Smooth muscle cell of the coronary artery (primary cell): ENCODE measurements at places on chromosomes 5 and 9. TPM values are rescaled to one million over a fixed set of nuclear protein-coding genes. Genes with fewer than 3 reads are reported as not detected.

The ENG gene
- 10.4 and 33.5 TPM in 2 replicates for total RNA-seq

The RECK gene
- 39.6 and 44.8 TPM in 2 replicates for total RNA-seq

The HAND1 gene
- total RNA-seq = not detected in 2 replicates

The CCIN gene
- total RNA-seq = 2.2 and 5.2 TPM in 2 replicates

The BARX1 gene
- not detected in 2 replicates for total RNA-seq

The PCDHGC4 gene
- 0.90 and 2.5 TPM in 2 replicates for total RNA-seq

The IL5 gene
- not detected in 2 replicates for total RNA-seq

The CLINT1 gene
- total RNA-seq = 84.5 and 110 TPM in 2 replicates

The FOXI1 gene
- total RNA-seq = not detected in 2 replicates

The DND1 gene
- 0.30 TPM in 1 of 2 replicates, not detected in the other for total RNA-seq

The PPIC gene
- 82.7 and 131 TPM in 2 replicates for total RNA-seq

The BARHL1 gene
- not detected in 2 replicates for total RNA-seq

The ACER2 gene
- 3.5 and 4.1 TPM in 2 replicates for total RNA-seq

The SLC6A7 gene
- total RNA-seq = not detected in 2 replicates

The TMEM141 gene
- 36.9 and 88.0 TPM in 2 replicates for total RNA-seq

The ACOT12 gene
- not detected in 2 replicates for total RNA-seq

The LMAN2 gene
- 415 and 1,275 TPM in 2 replicates for total RNA-seq

The TICAM2 gene
- total RNA-seq = 0.94 and 1.4 TPM in 2 replicates

The OLFML2A gene
- 0.98 and 6.2 TPM in 2 replicates for total RNA-seq

The GPSM1 gene
- total RNA-seq = 33.7 and 35.2 TPM in 2 replicates

The GPBP1 gene
- total RNA-seq = 47.5 and 47.9 TPM in 2 replicates

The SMIM33 gene
- total RNA-seq = not detected in 2 replicates

The SLC34A1 gene
- not detected in 2 replicates for total RNA-seq

The PCDHGA8 gene
- total RNA-seq = 2.0 and 4.0 TPM in 2 replicates

The DMRTA1 gene
- total RNA-seq = 0.12 and 0.30 TPM in 2 replicates

The LECT2 gene
- not detected in 2 replicates for total RNA-seq

The STX17 gene
- 8.7 and 10.2 TPM in 2 replicates for total RNA-seq

The NUP155 gene
- 14.3 and 23.0 TPM in 2 replicates for total RNA-seq

The CORO2A gene
- 0.15 and 0.35 TPM in 2 replicates for total RNA-seq

The SPATA31A6 gene
- total RNA-seq = not detected in 2 replicates

The SLC34A3 gene
- total RNA-seq = not detected in 2 replicates

The SPINK14 gene
- not detected in 2 replicates for total RNA-seq

The CMBL gene
- total RNA-seq = 6.2 and 21.6 TPM in 2 replicates

The CTXN3 gene
- not detected in 2 replicates for total RNA-seq

The FBP2 gene
- not detected in 2 replicates for total RNA-seq

The GLDC gene
- total RNA-seq = 0.83 and 4.2 TPM in 2 replicates

The NUTM2F gene
- not detected in 2 replicates for total RNA-seq

The SPATA31A3 gene
- total RNA-seq = not detected in 2 replicates

The C5orf63 gene
- total RNA-seq = 0.47 and 1.9 TPM in 2 replicates

The ARL14EPL gene
- total RNA-seq = not detected in 2 replicates

The PCDHGA6 gene
- 2.2 and 2.3 TPM in 2 replicates for total RNA-seq

The SPAAR gene
- 0.12 and 0.68 TPM in 2 replicates for total RNA-seq
